ENCODE measurements at places on chromosomes 11 and 22. TPM values are rescaled to one million over a fixed set of nuclear protein-coding genes. Genes with fewer than 3 reads are reported as not detected.
A peak's percentile ranks its signal among the peaks of the same experiment; 100 is the strongest.

The PNPLA3 gene
- total RNA-seq = 0.16 TPM

The CSRP3 gene
- 1,621 TPM for total RNA-seq

The KDM4D gene
- 0.90 TPM for total RNA-seq

The RAD9A gene
- total RNA-seq = 6.5 TPM

The CASP5 gene
- not detected for total RNA-seq

The FAM76B gene
- total RNA-seq = 5.3 TPM

The RGL4 gene
- total RNA-seq = not detected

The OR10D3 gene
- not detected for total RNA-seq

The CCT8L2 gene
- not detected for total RNA-seq

DNA sequence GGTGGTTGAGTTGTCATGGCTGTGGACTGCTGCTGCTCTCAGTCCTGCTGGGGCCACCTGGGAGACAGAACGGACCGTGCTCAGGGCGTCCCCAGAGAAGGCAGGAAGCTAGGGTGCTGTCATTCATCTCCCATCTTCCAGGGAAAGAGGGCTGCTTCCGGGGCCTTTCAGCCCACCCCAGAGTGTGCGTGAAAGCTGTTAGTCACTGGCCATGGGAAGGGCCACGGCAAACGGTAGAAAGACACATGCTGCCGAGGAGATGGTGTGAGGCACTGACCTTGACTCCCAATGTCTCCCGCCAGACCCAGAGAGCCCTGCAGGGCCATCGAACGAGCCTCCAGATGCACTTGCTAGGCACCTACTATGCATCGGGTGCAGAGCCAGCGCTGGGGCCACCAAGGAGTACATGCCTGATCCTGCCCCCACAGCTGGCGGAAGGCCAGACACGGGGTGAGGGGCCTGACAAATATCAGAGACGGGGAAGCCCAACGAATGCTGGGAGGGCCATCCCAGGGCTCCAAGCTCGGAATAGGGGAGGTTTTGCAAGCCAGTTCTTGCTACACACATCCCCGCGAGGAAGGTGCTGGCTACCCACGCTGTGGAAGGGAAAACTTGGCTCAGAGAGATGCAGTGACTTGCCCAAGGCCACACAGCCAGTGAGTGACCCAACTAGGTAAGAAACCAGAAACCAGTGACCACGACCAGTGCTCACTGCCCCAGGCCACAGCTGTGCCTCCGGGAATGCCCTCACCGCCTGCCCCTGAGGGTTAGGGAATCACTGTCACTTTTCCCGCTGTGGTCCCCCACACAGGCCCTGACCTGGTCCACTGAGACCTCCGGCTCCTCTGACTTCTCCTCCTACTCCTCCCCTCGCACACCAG is 10.1 kb downstream of the RAC2 start:
- H3K4me1 ChIP-seq = no peaks in the 10 kb centered on the region
- no peak overlapping the region for H3K27ac ChIP-seq
- no peak for DNase-seq
- no peaks in the 10 kb centered on the region for H3K27me3 ChIP-seq

DNA sequence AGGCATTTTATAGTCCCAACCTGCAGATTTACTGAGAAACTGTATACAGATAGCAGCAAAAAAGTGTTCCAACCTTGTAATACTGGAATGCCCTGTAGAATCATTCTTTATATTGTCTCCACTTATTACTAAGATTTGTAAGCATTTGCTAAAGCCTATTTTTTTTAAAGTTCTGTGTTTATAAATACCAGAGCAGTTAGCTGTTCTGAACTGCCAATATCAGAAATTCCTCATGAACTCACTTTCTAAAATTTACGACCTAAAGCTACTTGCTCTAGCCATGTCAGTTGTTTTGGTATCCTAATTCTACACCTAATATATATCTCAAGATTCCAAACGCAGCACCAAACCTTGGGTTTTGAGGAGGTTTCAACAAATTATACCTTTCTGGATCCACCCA is 103.2 kb downstream of the C11orf65 start:
- H3K27ac ChIP-seq = no peak overlapping the region
- no peak for DNase-seq
- no peaks in the 10 kb centered on the region for H3K4me1 ChIP-seq

GRCh38 chr11:116217006-116217405 is 555.8 kb downstream of the BUD13 start:
- no peaks in the 10 kb centered on the region for H3K36me3 ChIP-seq
- H3K4me3 ChIP-seq = no peak overlapping the region
- no peaks in the 10 kb centered on the region for H3K4me1 ChIP-seq
- H3K27ac ChIP-seq = no peak overlapping the region

- no peak for DNase-seq
- H3K27ac ChIP-seq = no peak overlapping the region
- H3K27me3 ChIP-seq = no peaks in the 10 kb centered on the region
- no peak overlapping the region for H3K4me3 ChIP-seq
- peaks cover 15% of the 10 kb centered on the region for H3K4me1 ChIP-seq
These were observed 82.2 kb downstream of the TRAF6 start for GRCh38 chr11:36427876-36428275.

GRCh38 chr22:26847046-26847445 is 189.7 kb downstream of the MIAT start:
- no peaks in the 10 kb centered on the region for H3K4me1 ChIP-seq
- H3K4me3 ChIP-seq = no peak overlapping the region
- no peak for DNase-seq
- no peak overlapping the region for H3K27ac ChIP-seq
- no peaks in the 10 kb centered on the region for H3K27me3 ChIP-seq

- H3K27ac ChIP-seq = no peak overlapping the region
- H3K36me3 ChIP-seq = no peaks in the 10 kb centered on the region
- no peaks in the 10 kb centered on the region for H3K27me3 ChIP-seq
- no peak for DNase-seq
These were observed 3.3 kb downstream of the ZC3H12C start for GRCh38 chr11:110096496-110096895.

- H3K27me3 ChIP-seq = no peaks in the 10 kb centered on the region
- no peak overlapping the region for H3K27ac ChIP-seq
- H3K4me3 ChIP-seq = no peak overlapping the region
- no peaks in the 10 kb centered on the region for H3K36me3 ChIP-seq
These were observed 102.3 kb upstream of the CEP126 start for GRCh38 chr11:101812546-101812945.

GRCh38 chr11:82754410-82754809 is 20.7 kb upstream of the FAM181B start:
- H3K36me3 ChIP-seq = no peaks in the 10 kb centered on the region
- H3K4me3 ChIP-seq = no peak overlapping the region
- H3K27me3 ChIP-seq = no peaks in the 10 kb centered on the region
- peaks cover 13% of the 10 kb centered on the region for H3K4me1 ChIP-seq
- H3K27ac ChIP-seq = no peak overlapping the region

GRCh38 chr11:35106595-35106994 is 32.4 kb upstream of the CD44 start:
- no peaks in the 10 kb centered on the region for H3K36me3 ChIP-seq
- DNase-seq = no peak
- H3K27me3 ChIP-seq = no peaks in the 10 kb centered on the region
- no peak overlapping the region for H3K27ac ChIP-seq

DNA sequence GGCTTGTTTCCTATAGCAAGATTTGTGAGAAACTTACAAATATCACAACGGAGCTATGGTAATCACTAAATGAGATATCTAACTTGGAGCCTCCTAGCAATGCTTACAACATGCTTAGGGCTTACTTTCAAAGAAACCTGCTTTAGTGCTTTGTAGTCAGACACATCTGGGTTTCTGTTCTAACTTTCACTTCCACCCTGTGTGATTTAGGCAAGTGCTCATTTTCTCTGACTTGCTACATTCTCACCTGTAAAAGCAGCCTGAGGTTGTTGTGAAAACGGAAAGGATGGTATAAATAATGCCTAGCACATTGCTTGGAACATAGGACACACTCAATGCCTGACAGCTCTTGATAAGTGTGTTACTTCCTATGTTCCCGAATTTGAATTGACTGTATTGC is 45.6 kb downstream of the LRRC4C start:
- no peak overlapping the region for H3K27ac ChIP-seq
- H3K36me3 ChIP-seq = no peaks in the 10 kb centered on the region
- no peak for DNase-seq
- H3K27me3 ChIP-seq = no peaks in the 10 kb centered on the region
- no peaks in the 10 kb centered on the region for H3K4me1 ChIP-seq
- H3K4me3 ChIP-seq = no peak overlapping the region

DNA sequence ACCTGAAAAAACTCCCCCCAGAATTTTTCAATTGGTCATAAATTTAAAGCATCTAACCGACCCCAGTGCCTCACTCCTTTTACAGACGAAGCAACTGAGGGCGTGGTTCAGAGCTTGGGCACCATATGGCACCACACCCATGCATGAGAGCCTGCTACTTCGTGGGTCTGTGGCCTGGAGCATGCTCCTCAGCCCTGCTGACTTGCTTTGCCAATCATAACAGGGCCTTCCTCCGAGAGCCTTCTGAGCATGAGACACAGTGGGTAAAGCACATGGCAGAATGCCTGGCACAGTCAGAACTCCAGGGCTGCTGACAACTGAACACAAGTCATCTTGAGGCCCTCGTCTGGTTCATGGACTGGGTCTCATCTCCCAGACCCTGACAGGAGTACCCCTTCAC is 33.3 kb downstream of the HIRA start:
- H3K4me1 ChIP-seq = no peaks in the 10 kb centered on the region
- H3K36me3 ChIP-seq = peaks cover 57% of the 10 kb centered on the region
- no peak for DNase-seq
- no peak overlapping the region for H3K4me3 ChIP-seq
- no peaks in the 10 kb centered on the region for H3K27me3 ChIP-seq

DNA sequence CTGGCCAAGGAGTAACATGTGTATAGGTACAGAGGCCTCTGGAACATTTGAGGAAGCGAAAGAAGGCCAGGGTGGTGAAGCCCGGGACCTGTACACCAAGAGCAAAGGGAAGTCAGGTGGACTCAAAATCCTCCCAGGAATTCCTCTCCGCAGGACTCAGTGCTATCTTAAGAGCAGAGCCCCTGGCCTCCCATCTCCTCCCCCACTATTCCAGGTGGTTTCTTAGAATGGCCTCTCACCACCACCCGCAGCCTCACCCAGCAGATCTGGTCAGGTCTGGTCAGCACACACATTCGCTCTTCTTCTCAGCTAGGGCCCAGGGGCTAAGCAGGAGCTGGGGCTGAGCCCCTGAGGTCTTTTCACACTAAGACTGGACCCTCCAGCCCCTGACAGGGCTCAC is 59.1 kb downstream of the SCGB1A1 start:
- H3K27me3 ChIP-seq = no peaks in the 10 kb centered on the region
- H3K4me1 ChIP-seq = no peaks in the 10 kb centered on the region
- H3K4me3 ChIP-seq = no peak overlapping the region
- H3K36me3 ChIP-seq = no peaks in the 10 kb centered on the region
- no peak overlapping the region for H3K27ac ChIP-seq

- no peak overlapping the region for H3K4me3 ChIP-seq
- no peak overlapping the region for H3K27ac ChIP-seq
- no peak for DNase-seq
- no peaks in the 10 kb centered on the region for H3K4me1 ChIP-seq
These were observed 20.5 kb downstream of the MUC6 start for GRCh38 chr11:1015826-1016545.

DNA sequence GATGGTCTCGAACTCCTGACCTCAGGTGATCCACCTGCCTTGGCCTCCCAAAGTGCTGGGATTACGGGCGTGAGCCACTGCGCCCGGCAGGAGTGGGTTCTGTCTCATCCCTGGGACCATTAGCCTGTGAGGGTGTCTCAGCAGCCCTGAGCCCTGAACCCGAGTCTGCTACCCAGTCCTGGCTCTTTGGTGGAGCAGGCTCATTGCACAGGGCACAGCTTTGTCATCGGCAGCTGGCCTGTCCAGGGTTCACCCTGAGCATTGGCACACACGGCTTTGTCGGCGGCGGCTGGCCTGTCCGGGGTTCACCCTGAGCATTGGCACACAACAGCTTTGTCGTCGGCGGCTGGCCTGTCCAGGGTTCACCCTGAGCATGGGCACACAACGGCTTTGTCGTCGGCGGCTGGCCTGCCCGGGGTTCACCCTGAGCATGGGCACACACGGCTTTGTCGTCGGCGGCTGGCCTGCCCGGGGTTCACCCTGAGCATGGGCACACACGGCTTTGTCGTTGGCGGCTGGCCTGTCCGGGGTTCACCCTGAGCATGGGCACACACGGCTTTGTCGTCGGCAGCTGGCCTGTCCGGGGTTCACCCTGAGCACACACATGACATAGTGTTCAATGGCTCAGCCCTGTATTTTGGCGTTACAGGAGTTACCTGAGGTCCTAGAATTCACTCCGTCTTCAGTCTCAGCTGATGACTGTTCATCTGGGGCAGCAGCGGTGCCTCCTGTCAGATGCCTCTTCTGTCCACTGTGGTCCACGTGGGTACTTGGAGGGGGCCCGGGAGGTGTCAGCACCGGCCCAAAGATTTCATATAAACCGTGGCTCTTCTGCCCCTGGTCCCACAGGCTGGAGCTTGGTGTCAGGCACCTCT is 1082.5 kb downstream of the BRD1 start:
- H3K4me3 ChIP-seq = no peak overlapping the region
- H3K36me3 ChIP-seq = no peaks in the 10 kb centered on the region
- H3K4me1 ChIP-seq = no peaks in the 10 kb centered on the region
- DNase-seq = peak; percentile 50
- no peaks in the 10 kb centered on the region for H3K27me3 ChIP-seq
- H3K27ac ChIP-seq = no peak overlapping the region

DNA sequence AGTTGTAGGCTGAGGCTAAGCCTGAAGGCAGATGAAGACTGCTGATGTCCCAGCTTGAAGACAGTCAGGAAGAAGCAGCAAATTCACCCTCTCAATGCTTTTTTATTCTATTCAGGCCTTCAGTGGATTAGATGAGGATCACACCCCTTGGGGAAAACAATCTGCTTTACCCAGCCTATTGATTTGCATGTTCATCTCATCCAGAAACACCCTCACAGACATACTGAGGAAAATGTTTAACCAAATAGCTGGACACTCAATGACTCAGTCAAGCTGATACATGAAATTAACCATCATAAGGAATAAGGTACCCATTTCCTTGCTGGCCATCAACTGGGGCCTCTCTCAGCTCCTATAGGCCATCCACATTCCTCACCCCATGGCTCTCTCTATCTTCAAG is 549.9 kb upstream of the CCDC90B start:
- no peaks in the 10 kb centered on the region for H3K27me3 ChIP-seq
- DNase-seq = no peak
- no peak overlapping the region for H3K4me3 ChIP-seq
- no peaks in the 10 kb centered on the region for H3K4me1 ChIP-seq
- no peaks in the 10 kb centered on the region for H3K36me3 ChIP-seq

DNA sequence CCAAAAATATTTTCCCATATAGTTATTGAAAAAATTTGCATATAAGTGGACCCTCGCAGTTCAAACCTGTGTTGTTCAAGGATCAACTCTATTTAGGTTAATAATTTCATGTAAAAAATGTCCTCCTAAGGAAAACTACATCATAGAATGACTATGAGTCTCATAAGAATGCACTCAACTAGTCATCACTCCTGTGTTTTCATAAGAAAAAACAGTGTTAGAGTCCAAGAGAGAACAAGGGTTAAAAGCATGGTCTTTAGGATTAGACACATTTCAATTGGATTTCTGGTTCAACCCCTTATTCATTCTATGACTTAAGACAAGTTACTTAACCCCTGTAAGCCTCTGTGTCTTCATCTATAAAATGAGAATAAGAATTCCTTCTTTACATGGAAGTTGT is 5.1 kb downstream of the PARVA start:
- no peak for DNase-seq
- peaks cover 61% of the 10 kb centered on the region for H3K4me1 ChIP-seq
- H3K4me3 ChIP-seq = no peak overlapping the region

GRCh38 chr11:117887431-117888138 is 11.1 kb upstream of the FXYD6 start:
- peaks cover 22% of the 10 kb centered on the region for H3K4me1 ChIP-seq
- peak; percentile 52 for DNase-seq
- H3K27me3 ChIP-seq = no peaks in the 10 kb centered on the region
- H3K4me3 ChIP-seq = no peak overlapping the region
- H3K27ac ChIP-seq = no peak overlapping the region

- H3K27ac ChIP-seq = no peak overlapping the region
- H3K36me3 ChIP-seq = no peaks in the 10 kb centered on the region
- no peaks in the 10 kb centered on the region for H3K4me1 ChIP-seq
- no peak for DNase-seq
- H3K4me3 ChIP-seq = no peak overlapping the region
These were observed 10.5 kb downstream of the PIWIL3 start for GRCh38 chr22:24763872-24764485.

Measured in right atrium auricular region (tissue), 2 donors.